ENCODE measurements at places on chromosomes 13 and 19.

DNA sequence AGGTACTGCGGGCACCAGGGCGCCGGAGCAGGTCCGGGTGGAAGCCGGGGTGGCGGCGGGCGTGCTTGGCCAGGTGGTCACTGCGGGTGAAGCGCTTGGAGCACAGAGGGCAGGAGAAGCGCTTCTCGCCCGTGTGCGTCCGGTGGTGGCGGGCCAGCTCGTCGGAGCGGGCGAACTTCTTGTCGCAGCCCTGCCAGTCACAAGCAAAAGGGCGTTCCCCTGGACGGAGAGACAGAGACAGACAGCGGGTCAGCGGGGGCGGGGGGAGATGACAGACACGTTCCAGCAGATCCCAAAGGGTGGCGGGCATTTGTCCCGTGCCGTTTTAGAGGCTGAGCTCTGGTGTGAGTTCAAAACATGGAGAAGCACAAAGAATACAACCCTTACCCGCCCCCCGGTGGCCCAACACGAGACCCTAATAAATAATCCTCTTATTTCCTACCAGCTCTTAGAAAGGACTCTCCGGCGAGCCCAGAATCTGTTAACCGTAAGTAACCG is 6.3 kb upstream of the REXO1 start:
- DNase-seq = no peak

DNA sequence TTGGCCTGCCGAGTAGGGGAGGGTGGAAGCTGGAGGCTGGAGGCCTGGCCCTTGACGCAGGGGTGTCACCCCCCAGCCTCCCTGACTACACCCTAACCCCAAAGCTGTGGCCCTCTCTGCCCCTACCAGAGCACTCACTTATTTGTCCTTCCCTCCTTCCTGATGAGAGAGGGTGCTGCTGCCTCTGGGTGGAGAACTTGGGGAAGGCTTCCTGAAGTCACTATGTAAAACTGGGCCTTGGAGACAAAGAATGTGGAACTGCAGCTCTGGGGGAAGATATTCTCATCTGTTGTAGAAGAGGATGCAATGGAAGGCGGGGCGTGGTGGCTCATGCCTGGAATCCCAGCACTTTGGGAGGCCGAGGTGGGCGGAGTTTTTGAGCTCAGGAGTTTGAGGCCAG is 485.2 kb downstream of the ZNF536 start:
- peak; percentile 19 for DNase-seq

DNA sequence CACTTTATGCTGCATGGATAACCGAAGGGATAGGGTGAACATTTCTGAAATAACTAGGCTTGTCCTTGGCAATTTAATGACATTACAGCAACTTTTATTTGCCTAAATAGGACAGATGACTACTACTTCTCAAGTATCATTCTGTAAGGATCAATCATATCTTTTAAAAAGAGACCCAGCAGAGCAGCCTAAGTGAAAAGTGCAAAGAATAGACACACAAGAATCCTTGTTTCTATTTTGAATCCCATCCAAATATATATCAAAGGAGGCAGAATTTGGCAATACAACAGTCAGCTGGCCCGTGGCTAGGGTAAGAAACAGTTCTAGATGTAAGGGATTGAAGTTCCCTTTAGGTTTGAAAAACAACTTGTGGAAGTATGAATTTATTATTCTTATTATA is 6.9 kb downstream of the THSD1 start:
- no peak for DNase-seq

DNA sequence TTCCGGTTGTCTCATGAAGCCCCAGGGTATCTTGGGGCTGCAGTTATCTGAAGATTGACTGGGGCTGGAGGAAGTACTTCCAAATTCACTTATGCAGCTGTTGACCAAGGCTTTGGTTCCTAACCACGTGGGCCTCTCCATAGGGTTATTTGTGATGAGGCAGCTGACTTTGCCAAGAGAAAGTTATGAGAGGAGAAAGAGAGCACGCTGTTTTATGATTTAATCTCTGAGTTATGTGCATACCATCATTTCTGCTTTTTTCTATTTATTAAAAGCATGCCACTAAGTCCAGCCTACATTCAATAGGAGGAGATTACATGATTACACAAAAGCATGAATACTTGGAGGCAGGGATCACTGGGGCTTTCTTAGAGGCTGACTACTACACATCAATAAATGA is 215.5 kb downstream of the NHLRC3 start:
- DNase-seq = no peak

DNA sequence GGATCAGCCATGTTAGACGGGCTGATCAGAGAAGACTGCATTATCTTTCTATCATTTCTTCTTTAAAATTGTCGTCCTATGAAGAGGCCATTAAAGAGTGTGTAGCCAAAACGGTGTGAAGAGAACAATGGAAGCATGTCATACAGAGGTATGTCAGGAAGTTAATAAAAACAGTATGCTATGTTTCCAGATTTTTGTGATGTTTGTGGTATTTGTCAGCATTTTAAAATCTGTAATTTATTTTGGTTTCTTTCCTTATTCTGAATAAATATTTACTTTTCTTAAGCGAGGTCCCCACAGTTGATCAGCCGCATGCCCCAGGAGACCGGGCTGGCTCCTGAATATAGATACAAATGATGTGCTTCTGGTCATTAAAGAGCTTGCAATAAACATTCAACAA is 142.9 kb upstream of the SERP2 start:
- DNase-seq = no peak

DNA sequence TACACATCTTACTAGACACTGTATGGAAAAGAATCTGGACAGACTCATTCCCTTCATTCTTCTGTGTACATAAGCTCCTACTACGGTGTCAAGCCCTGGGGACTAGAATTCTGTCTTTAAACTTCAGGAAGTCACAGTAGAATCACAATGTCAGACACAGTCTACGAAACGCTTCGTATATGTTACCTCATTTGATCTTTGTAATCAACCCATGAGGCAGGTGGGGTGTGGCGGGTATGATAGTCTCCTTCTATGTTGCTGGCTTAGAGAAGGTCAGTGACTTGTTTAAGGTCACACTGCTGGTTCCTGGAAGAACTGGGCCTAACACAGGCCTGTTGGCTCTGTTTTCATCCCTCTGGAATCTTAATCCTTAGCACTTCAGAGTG is 32.2 kb upstream of the TPT1 start:
- DNase-seq = no peak

DNA sequence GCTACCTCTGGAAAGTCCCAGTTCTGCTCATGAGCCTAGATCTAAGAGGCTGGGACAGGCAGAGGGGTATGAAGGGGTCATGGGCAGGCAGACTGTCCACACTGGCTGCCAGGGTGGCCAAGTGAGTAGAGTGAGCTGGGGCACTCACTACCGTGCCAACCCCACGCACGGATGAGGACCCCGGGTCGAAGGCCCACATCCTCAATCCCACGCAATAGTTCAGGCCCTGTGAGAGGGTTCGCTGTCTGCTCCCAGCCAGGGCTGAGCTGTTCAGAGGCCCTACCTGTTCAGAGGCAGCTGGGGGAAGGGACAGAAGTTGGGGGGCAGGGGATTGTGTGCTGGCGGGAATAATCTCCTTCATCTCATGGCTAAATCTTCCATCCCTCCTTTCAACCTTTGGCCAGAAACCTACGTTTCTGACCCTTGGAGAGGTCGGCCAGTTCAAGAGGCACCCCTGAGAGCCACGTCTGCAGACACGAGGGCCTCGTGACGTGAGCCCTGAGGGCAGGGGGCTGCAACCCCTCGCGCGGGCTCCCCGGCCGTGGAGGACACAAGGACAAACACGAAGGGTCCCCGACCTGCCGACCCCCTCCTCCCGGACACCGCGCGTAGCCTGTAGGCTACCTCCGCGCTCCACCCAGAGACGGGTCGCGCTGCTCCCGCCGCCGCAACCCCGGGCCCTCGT is 1.0 kb upstream of the RPS5 start:
- no peak for DNase-seq

GRCh38 chr19:16371540-16371986 is 46.9 kb downstream of the KLF2 start:
- no peak for DNase-seq

DNA sequence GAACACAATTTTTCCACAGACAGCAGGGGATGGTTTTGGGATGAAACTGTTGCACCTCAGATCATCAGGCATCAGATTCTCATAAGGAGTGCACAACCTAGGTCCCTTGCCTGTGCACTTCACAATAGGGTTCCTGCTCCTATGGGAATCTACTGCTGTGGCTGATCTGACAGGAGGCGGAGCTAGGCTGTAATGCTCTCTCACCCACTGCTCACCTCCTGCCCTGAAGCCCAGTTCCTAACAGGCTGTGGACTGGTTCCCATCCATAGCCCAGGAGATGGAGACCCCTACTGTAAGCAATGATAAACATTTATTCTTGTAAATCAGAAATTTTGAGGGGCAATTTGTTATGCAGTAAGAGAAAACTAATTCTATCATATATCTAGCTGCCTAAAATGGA is 1234.7 kb downstream of the SLITRK1 start:
- DNase-seq = no peak

DNA sequence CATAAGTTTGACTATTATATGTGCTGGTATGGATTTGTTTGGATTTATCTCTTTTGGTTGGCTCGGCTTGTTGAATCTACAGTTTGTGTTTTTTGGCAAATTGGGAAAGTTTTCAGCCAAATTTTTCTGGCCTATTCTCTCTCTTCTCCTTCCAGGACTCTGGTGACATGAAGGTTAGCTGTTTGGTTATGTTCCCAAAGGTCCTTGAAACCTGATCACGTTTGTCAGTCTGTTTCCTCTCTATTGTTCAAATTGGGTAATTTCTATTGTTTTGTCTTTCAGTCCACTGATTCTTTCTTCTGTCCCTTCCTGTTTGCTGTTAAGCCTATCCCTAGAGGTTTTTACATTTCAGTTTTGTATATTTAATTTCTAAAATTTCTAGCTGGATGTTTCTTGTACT is 81.5 kb upstream of the SHISA2 start:
- no peak for DNase-seq

DNA sequence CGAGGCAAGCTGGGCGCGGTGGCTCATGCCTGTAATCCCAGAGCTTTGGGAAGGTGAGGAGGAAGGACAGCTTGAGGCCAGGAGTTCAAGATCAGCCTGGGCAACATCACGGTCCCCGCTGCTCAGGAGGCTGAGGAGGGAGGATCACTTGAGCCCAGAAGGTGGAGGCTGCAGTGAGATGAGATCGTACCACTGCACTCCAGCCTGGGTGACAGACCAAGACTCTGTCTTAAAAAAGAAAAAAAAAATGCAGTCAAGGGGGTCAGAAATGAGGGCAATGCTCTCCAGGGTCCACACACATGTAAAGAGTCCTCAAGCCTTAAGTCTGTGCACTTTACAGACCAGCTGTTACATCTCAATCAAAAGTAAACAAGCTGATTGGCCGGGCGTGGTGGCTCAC is 8.5 kb downstream of the R3HDM4 start:
- DNase-seq = no peak

DNA sequence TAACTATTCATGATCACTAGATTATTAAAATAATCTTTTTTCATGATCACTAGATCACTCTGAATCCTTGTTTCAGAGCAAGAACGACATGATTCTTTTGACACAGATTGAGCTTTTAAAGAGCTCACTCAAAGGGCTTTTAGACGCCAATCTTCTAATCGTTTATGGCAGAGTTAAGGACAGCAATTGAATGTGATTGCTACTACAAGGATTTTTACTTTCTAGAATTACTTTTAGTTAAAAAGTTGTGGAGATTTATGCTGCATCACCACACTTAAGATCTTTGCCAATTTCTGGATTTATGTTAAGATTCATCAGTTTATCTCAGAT is 1.3 kb downstream of the EXOSC8 start:
- DNase-seq = no peak

DNA sequence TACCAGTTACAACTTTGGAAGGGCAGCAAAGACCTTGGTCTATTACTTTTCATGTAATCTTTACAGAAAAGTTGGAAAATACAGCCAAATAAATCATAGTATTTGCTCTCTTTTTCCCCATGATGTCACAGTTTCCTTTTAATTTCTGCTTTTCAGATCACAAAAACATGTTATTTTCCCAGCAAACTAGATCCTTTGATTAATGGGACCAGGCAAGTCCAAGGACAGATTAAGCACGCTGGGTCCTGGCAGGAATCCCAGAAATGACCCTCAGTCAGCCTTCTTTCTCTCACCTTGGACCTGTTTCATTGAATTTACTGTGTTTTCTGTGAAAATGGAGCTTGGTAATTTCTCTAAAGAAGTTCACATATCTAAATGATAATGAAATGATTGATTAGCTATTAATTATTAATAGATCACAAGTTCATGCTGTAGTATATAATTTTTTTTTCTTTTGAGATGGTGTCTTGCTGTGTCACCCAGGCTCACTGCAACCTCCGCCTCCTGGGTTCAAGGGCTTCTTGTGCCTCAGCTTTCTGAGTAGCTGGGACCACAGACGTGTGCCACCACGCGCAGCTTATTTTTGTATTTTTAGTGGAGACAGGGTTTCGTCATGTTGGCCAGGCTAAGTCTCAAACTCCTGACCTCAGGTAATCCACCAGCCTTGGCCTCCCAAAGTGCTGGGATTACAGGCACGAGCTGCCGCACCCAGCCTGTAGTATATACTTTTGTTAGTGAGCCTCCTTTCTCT is 16.0 kb downstream of the SPATA13 start:
- DNase-seq = peak; percentile 63

GRCh38 chr19:2722541-2723344 is 1.6 kb upstream of the DIRAS1 start:
- no peak for DNase-seq

- DNase-seq = no peak
Measured at GRCh38 chr19:10797541-10798256, 38.3 kb downstream of the TMED1 start.

DNA sequence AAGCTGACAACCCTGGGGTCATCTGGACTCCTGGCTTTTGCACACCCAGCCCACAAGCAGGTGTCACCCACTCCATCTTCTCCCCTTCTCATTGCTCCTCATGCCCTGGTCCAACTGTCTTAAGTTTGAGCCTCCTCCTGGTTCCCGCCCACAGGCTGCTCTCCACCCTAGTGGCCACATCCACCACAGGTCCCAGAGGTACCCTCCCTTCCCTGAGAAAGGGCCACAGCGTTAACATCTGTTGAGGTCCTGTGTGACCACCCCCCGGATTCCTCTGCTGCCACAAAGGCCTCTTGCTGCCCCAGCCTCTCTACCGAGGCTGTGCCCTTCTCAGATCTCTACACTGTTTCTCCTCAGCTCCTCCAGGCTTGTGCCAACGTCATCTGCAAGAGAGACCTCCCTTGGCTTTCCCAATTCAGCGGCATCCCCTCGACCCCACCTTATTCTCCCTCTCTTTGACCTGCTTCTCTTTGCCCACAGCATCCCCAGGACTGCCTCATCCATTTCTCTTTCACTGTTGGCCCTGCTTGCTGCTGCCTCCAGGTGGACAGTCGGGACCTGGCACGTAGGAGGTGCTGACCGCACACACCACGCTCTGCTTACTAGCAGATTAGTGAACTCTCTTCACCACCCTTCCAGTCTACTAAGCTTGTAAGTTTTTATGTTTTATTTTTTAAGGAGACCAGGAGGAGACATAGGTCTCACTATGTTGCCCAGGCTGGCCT is 33.3 kb downstream of the SUGP2 start:
- no peak for DNase-seq
